ENCODE measurements at places on chromosomes 5 and 9.

DNA sequence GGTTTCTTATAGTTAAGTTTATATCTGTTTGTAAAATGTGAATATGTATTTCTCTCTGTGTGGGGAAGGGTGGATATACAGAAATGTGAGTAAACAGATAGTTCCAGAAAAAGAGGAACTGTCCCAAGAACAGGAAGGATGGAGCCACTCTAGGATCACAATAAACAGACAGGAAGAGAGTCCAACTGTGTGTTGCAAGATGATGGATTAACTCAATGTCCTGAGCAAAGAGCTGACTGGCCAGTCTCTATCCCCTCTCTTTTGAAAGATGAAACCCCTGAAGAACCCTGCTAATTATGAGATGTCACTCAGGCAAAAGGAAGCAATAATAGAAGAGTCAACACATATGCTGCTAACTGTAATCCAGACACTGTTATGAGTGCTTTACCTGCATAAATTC is 202.7 kb downstream of the SEMA6A start:
- DNase-seq: peak; percentile 60

GRCh38 chr9:4137681-4138099 is 162.2 kb downstream of the GLIS3 start:
- DNase-seq: peak; percentile 32

GRCh38 chr9:38141746-38142591 is 72.9 kb upstream of the SHB start:
- no peak for DNase-seq

- DNase-seq: no peak
These were observed 101.1 kb downstream of the NFIB start for GRCh38 chr9:14212697-14213420.

- no peak for DNase-seq
These were observed 2.9 kb downstream of the SNX18 start for GRCh38 chr5:54520438-54520846.

DNA sequence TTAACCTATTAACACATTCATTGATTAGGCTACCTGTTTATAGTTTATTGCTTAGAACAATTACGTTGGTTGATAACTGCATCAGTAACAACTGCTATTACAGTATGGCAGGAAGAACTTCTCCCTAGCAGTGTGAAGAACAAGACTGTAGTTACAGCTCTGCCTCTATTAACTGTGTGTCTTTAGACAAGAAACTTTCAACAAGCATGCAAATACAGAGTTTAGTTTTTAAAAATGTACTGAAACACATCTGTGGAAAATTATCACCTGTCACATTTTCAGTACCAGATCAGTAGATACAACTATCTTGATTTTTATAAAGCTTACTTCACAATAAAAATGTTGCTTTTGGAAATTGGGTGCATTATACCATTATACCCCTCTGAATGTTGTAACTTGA is 22.2 kb downstream of the ELL2 start:
- DNase-seq: no peak

GRCh38 chr5:79849486-79850315 is 141.4 kb downstream of the MTX3 start:
- DNase-seq: no peak

DNA sequence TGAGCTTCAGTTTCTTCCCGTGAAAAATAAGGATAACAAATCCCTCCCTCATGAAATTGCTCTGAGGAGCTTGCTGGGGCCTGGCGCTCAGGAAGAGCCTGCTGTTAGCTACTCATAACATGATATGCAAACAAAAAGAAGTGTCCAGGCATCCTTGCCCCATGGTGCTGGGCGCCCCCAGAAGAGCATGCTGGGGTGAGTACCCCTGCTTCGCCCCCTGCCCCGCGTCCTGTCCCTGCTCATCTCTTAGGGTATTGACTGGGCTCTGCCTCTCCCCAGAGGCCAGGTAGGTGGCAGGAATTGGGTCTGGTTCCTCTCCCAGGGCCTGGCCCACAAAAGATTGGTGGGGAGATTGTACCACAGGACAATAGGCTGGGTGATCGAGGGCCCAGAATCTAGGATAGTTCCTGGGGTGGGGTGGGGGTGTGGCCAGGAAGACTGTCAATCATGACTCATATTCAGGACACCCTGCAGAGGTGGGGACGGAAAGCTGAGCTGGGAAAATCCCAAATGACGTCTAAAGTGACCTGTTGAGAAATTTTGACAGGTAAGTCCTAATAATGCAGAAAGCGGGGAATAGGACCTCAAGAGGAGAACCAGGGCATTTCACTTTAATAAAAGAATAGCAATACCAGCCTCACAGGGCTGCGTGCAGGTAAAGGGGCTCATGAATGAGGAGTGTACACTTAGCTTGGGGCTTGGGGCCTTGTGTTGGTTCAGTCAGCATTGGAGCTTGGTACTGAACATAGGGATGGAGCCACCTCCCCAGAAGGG is 8.9 kb downstream of the PITX1 start:
- no peak for DNase-seq

- DNase-seq: no peak
These were observed 118.6 kb downstream of the VAV2 start for GRCh38 chr9:133873461-133873891.

DNA sequence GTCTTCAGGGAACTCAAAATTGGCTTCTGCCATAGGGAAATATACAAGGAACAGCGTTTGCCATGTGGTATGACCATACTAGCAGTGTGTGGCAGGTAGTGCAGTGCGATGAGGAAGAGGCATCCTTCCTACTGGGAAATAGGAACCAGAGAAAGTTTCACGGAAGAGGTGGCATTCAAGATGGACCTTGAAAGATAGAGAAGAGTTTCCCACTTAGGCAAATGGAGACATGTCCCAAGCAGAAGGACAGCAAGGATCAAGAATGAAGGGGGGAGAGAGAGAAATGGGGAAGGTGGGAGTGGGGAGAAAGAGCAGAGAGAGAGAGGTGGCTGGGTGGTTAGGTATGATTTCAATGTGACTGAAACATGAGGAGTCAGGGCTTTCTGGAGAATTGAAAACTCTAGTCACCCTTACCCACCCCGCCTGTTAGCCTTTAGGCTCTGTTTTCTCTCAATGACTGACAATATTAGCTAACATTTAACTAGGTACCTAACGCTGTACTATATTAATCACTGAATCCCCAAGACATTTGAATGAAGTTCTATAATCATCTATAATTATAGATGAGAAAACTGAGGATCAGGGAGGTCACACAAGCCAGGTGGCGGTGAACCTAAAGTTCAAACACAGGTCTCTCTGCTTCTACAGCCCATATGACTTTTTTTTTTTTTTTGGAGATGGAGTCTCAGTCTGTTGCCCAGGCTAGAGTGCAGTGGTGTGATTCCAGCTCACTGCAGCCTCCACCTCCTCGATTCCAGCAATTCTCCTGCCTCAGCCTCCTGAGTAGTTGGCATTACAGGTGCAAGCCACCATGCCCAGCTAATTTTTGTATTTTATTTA is 171.3 kb downstream of the NR3C1 start:
- DNase-seq: no peak

- peak; percentile 15 for DNase-seq
These were observed 101.3 kb downstream of the FBN2 start for GRCh38 chr5:128436749-128437188.

DNA sequence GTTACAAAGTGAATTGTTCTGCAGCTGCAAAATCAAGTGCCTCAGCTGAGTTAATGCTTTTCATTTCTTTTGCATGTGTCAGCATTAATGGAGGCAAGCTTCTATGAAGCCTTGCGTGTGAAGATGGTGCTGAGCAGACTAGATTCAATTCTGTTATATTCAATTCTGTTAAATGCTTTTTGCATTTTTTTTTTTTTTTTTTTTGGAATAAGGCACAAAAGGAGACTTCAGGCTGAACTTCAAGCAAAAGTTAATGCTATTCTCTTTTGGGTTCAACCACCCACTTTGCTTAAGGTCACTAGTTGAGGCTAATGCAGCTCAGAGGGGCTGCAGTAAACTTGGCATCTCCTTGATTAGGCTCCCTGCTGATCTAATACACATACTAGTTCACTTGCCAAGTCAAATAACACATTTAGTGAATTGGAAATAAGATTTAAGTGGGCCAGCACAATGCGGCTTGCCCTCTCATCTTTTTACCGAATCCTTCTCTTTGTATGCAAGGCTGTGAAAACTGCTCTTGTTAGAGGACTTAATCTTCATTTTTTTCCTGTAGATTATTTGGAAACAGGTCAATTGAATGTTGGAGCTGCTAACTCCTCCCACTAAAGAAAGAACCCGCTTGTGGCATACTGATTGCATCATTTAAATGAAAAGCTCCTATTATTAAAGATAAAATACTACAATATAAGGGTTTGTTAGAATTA is 1020.2 kb downstream of the NR2F1-AS1 start:
- no peak for DNase-seq

DNA sequence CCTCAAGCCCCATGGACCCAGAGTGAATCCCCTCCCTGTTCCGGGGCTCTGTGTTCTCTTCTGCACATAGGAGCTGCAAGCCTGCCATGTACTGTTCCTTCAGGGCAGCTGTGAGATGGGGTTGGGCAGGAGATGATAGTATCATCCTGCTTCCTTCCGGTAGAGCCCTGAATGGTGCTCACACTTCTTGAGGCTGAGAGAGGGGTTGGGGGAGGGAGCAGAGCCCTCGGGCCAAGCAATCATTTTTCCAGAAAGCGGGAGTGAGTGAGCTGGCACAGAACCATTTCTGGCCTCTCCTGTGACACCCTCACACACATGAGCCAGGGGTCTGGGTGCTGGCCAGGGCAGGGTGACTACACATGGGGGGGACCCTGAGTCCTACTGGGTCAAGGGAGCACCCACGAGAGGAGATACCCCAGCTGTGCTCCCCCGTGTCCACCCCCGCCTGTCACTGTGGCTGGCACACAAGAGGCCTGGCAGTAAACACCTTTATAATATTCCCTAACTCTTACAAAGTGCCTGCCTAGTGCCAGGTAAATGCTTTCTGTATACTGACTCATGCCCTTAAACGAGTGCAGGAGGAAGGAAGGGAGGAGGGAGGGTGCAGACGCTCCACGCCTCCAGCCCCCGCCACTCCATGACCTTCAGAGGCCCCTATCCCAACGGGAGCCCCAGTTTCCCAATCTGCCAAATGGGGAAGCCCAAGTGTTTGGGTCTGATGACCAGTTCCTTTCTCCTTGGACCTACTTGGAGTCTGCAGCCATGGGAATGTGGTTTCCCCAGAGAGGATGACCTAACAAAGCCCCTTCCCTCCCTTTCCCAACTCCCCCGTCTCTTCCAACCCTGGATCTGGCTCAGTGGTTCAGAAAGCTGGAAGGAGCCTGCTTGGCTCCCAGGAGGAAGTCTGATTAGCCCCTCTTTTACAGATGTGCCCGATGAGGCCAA is 15.5 kb downstream of the AKNA start:
- DNase-seq: peak; percentile 66

GRCh38 chr5:1672396-1672795 is 127.2 kb downstream of the MRPL36 start:
- DNase-seq: no peak

GRCh38 chr5:106784846-106785245 is 885.9 kb downstream of the EFNA5 start:
- no peak for DNase-seq

DNA sequence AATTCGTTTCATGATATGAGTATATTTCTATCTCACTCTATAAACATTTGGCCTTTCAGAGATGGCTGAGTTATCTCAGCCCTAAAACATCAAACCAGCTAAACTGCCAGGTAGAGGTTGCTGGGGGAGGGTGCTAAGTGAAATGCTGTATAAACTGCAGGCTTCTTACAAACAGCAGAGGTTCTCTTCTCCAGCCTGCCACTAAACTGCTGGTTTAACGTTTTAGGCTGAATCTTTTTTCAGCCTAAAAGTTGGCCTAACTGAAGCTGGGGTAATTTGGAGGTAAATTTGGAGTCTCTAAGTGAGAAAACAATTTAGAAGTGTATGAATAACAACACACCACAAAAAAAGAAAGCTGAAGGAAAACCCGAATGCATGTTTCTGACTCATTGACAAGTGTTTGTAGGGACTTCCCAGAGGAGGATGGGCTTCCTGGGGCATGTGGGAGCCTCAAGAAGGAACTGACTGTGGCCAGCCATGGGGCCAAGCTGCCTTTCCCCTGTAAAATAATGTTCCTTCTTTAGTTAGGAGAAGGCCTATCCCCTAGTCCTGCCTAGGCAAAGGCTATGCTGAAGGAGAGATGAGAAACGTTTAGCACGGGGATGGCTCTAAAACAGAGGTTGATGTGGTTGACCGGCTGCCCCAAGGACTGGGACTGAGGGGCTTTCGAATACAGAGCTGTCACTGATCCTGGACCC is 44.3 kb downstream of the SLC28A3 start:
- peak; percentile 81 for DNase-seq

- DNase-seq: no peak
These were observed 129.2 kb downstream of the LHFPL2 start for GRCh38 chr5:78519198-78519941.

- DNase-seq: no peak
These were observed 503.3 kb upstream of the GRIA1 start for GRCh38 chr5:152987131-152987530.

- DNase-seq: no peak
These were observed 58.9 kb downstream of the INSYN2B start for GRCh38 chr5:169921384-169921783.

GRCh38 chr5:102306121-102306520 is 10.0 kb upstream of the SLCO4C1 start:
- no peak for DNase-seq

- no peak for DNase-seq
These were observed 129.0 kb upstream of the HMHB1 start for GRCh38 chr5:143682929-143683386.

DNA sequence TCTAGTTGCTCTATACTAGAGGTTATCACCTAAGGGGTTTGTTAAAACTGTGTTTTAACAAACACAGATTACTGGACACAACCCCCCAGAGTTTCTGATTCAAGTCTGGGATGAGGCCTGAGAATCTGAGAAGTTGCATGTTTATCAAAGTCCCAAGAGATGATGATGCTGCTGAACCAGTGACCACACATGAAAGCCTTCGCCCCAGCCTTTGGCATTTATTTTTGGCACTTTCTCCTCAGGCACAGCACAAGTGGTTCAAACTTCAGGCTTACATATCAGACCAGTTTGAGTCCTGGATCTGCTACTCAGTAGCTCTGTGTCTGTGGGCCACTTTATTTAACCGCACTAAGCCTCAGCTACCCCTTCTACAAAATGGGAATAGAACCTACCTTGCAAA is 407.2 kb upstream of the PIK3R1 start:
- no peak for DNase-seq

GRCh38 chr5:33237471-33237870 is 203.3 kb upstream of the TARS1 start:
- DNase-seq: no peak

GRCh38 chr9:129406278-129407225 is 214.3 kb downstream of the C9orf50 start:
- DNase-seq: no peak

DNA sequence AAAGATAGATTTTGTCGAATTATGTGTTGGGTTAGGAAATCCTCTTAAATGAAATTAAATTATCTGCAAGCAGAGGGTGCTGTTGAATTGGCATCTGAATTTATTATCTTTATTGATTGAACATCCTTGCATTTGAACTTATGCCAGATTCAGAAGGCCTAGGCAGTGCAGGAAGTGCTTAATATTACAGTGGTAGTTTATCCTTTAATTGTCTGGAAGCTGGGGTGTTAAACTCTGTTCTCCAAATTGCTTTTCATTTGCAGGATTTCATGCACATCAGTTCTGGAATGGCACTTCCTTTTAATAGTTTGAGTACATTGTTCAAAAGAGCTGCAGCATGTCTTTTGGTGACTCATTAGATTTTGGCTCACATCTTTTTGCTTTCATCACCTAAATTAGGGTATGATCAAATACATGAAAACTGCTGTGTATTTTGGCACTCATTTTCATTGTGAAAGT is 186.3 kb downstream of the KDM4C start:
- peak; percentile 80 for DNase-seq
